Right forelimb (tissue), 1 donor: ENCODE measurements at places on chromosomes 16 and 17.

GRCh38 chr16:55021595-55022475 is 91.2 kb downstream of the IRX5 start:
- DNase-seq = no peak

DNA sequence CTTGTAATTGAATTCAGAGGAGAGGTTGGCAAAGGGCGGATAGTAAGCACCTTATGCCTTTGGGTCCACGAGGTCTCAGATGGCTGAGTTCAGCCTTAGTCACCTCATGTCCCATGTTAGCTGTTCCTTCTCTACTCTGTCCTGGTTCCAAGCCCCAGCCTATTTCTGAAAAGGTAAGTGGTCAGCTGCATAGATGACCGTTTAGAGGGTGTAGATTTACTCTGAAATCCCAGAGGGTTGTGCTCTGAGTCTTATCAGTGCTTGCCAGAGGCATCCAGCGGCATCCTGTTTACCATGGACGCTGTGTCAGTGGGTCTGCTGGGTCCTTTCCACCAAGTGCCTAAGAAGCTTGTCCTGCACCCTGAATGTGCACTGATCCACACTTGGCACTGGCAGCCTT is 1.9 kb downstream of the ZNF778 start:
- DNase-seq = no peak

GRCh38 chr17:43456661-43457361 is 27.0 kb upstream of the DHX8 start:
- DNase-seq = no peak

GRCh38 chr17:81516439-81516838 is 3.8 kb upstream of the ACTG1 start:
- DNase-seq = peak; percentile 39

GRCh38 chr16:55834049-55834448 is 1.2 kb upstream of the CES1 start:
- DNase-seq = no peak

DNA sequence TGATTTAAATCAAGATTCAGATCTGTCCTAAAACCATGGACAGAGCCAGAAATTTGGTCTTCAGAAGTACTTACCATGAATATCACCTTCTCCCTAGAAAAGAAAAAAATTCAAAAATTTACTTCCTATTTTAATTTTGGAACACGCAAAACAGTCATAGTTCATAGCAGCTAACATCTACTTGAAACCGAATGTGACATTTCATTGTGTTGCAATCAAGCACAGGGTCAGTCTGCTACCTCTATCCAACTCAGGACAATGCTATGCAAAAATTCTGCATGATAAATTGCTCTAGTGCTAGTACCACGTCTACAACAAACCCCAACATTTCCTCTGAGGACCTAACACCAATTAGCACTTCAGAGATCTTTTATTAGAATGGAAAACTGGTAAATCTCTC is 7.7 kb downstream of the JPT1 start:
- DNase-seq = no peak

- no peak for DNase-seq
These were observed 216.7 kb downstream of the PMP22 start for GRCh38 chr17:15048381-15048780.

DNA sequence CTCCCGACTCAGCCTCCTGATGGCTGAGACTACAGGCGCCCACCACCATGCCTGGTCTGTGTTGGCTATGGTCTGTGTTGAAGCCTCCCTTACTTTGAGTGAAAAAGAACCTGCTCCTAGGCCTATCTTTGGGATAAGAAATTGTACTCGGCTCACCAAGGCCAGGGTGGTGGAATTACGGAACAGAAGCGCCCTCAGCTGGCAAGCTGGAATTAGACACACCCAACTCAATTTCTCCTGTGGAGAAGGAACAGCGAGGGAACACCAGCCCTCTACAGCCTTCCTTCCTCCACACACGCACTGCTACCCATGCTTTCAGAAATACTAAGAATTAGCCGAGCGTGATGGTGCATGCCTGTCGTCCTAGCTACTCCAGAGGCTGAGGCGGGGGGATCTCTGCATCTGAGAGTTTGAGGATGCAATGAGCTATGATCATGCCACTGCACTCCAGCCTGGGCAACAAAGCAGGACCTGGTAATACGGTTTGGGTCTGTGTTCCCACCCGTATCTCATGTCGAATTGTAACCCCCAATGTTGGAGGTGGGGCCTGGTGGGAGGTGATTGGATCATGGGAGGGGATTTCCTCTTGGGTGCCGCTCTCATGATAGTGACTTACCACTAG is 40.1 kb upstream of the RBBP6 start:
- no peak for DNase-seq

GRCh38 chr17:39146273-39146672 is 5.2 kb downstream of the PLXDC1 start:
- DNase-seq = no peak

DNA sequence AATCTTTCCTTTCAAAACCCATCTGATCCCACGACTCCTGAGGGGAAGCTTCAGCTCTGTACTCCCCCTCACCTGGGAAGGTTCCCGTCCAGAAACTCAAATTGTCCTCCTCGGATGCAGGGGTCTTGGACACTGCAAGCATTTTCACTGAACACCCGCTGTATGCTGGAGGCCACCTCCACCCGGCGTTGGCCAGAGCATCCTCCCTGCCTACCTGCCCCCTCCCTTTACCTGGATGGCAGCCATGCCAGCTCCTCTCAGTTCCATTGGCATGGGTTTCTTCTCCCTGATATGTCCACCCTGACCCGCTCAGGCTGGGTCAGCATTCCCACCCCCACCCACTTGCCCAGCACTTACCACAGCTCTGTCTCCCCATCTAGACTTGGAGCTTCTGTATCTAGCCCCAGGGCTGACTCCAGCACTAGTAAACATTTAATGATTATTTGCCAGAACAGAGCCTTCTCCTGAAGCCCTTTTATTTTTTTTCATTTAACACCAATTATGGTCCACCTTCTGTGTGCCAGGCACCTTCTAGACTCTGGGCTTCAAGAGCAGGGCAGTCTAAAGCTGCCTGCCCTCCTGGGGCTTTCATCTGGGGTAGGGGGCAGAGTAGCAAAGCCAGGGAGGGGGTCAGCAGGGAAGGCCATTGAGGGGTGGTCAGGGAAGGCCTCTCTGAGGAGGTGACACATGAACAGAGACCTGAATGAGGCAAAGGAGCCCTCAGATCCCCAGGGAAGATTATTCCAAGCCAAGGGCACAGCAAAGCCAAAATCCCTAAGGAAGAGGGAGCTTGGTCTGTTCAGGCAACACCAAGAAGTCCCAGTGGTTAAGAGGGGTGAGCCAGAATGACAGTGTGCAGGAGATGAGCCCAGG is 8.9 kb upstream of the KRT19 start:
- DNase-seq = no peak

- no peak for DNase-seq
These were observed 463 bp downstream of the TOP2A start for GRCh38 chr17:40417258-40417608.

GRCh38 chr17:77184474-77184873 is 43.7 kb downstream of the SEC14L1 start:
- DNase-seq = no peak

DNA sequence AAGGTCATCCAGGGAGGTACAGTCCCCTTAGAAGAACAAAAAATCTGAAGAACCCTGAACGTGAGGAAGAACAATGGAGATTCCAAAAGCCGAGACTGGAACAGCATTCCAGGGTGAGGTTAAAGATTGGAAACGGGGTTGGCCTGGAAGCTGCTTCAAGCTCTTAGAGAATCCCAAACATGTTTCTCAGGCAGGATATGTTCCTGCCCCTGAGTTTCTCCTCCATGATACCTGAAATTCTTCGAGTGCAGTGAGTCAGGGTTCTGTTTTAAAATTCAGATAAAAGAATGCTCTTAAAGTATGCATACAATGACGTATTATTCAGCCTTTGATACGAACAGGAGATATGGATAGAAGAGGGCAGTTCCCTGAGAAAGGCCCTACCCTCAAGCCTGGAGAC is 293.1 kb downstream of the HS3ST3B1 start:
- DNase-seq = no peak

GRCh38 chr16:84794186-84794585 is 25.6 kb upstream of the CRISPLD2 start:
- DNase-seq = no peak

- DNase-seq = no peak
These were observed 194.4 kb upstream of the AXIN2 start for GRCh38 chr17:65755799-65756198.

GRCh38 chr17:57600074-57600473 is 145.0 kb downstream of the CCDC182 start:
- no peak for DNase-seq

- DNase-seq = no peak
These were observed 9.6 kb upstream of the PLEKHG4 start for GRCh38 chr16:67269766-67270165.

GRCh38 chr16:4515611-4516233 is 22.9 kb downstream of the CDIP1 start:
- no peak for DNase-seq

GRCh38 chr17:6100146-6100545 is 30.0 kb downstream of the WSCD1 start:
- DNase-seq = no peak

DNA sequence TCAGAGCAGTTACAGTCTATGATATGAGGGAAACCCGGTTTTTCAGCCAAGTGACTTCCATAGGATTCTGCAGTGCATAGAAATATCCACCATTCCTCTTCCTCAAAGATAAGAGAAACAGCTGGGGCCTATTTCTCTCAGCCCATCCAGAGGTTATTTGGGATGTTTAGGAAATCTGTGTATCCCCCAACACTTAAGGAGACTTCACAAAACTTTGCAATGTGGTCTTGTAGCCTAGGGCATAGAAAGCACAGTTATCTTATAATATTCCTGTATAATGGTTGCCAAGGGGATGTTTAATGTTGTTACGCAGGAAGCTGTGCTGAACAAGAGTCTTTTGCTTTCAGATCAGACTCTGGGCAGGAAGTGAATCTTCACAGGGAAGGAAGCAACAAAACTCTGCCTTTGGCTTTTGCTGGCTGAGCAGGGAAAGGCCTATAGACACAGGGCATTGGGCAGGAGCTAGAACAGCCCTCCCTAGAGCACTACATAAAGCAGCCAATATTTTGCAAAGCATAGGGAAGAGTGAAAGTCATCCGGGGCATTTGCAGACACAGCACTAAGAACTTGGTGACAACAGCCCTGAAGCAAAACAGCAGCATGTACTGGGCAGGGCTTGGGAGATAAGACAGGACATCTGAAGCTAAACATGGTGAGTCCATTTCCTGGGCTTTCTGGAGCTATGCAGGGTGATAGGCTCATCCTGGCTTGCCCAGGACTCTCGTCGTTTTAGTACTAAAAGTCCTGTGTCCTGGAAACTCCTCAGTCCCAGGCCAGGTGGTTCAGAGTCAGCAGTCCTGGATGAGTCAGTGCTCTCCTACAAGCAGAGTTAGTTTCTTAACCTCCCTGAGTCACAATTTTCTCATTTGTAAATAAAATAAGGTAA is 18.7 kb upstream of the BEAN1 start:
- DNase-seq = peak; percentile 42

- no peak for DNase-seq
These were observed 152.5 kb downstream of the LGALS9B start for GRCh38 chr17:20314834-20315233.

GRCh38 chr17:81350320-81350890 is 44.9 kb upstream of the BAHCC1 start:
- DNase-seq = no peak

GRCh38 chr16:11212798-11213196 is 43.2 kb downstream of the SOCS1 start:
- no peak for DNase-seq

DNA sequence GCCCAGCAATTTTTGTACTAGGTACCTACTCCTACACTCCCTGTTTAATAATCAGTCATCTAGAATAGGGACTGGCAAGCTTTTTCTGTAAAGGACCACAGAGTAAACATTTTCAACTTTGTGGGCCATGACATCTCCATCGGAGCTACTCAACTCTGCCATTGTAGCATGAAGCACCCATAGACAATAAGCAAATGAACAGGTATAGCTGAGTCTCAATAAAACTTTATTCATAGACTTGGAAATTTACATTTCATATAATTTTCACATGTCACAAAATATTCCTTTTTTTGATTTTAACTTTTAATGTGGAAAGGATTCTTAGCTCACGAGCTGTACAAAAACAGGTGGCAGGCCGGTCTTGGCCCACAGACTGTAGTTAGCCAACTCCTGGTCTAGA is 345.8 kb downstream of the SOX9 start:
- no peak for DNase-seq

DNA sequence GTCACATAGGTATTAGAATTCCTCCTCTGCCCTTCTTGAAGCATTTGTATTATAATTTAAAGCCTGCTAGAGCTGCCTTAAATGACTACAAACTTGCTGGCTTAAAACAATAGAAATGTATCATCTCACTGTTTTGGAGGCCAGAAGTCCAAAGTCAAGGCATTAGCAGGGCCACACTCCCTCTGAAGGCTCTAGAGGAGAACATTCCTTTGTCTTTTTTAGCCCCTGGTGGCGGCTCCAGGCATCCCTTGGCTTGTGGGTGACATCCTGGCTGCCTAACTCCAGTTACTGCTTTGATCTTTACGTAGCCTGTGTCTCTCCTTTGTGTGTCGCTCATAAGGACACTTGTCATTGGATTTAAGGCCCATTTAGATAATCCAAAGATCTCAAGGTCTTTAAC is 186.6 kb upstream of the SALL1 start:
- no peak for DNase-seq

- no peak for DNase-seq
These were observed 253.2 kb upstream of the HSBP1 start for GRCh38 chr16:83554540-83554939.

- DNase-seq = no peak
These were observed 53.2 kb downstream of the NQO1 start for GRCh38 chr16:69672998-69673713.

DNA sequence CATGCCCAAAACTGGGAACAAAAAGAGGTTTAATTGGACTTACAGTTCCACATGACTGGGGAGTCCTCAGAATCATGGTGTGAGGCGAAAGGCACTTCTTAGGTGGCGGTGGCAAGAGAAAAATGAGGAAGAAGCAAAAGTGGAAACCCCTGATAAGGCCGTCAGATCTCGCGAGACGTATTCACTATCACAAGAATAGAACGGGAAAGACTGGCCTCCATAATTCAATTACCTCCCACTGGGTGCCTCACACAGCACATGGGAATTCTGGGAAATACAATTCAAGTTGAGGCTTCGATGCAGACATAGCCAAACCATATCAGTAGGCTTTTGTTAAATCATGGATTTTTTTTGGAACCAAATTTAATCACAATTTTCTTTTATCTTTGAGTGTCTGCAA is 24.4 kb downstream of the RBL2 start:
- DNase-seq = no peak

GRCh38 chr16:20897253-20897897 is 2.8 kb downstream of the DCUN1D3 start:
- no peak for DNase-seq

GRCh38 chr16:71974068-71974818 is 26.0 kb downstream of the PKD1L3 start:
- DNase-seq = no peak
